ENCODE measurements at places on chromosomes 5 and 9.

GRCh38 chr5:62942384-62942783 is 363.8 kb downstream of the LRRC70 start:
- DNase-seq: no peak

GRCh38 chr9:106575823-106576222 is 287.1 kb upstream of the ZNF462 start:
- DNase-seq: no peak

DNA sequence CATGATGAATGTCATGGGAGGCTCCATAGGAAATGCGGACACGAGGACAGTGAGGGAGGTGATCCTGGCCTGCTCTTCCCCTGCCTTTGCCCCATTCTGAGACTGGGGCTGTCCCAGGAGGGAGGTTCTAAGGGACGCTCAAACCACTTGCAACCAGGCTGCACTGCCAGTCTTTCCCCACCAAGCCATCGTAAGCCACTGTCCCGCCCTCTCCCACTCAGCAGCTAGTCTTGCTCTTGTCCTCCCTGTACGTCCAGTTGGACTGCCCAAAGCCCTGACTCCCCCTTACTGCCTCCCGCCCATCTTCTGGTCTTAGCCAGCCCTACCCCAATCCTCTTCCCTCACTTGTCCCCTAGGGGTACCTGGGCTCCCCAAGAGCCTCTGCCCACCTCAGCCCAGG is 115.7 kb downstream of the FSTL4 start:
- no peak for DNase-seq

GRCh38 chr5:142772446-142773293 is 2.5 kb downstream of the ARHGAP26 start:
- no peak for DNase-seq

GRCh38 chr5:366541-367357 is 45.2 kb downstream of the AHRR start:
- no peak for DNase-seq

DNA sequence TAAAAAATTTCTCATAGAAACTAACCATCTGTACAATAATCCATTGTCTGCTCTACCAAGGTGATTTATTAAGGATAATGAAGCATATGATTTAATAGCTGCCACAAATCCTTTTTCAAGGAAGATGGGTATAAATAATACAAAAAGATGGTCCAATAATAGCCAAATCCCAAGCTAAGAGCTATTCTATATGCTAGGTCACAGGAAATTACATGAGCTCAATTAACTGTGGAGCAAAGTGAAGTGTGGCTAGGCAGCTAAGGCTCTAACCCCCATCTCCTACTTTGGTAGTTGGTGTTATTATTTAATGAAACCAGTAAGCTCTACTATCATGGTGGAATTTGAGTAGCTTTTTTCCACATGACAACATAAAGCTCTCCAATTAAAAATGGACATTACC is 1045.0 kb upstream of the DMAC1 start:
- no peak for DNase-seq

GRCh38 chr5:12985142-12985541 is 959.3 kb downstream of the DNAH5 start:
- DNase-seq: no peak

DNA sequence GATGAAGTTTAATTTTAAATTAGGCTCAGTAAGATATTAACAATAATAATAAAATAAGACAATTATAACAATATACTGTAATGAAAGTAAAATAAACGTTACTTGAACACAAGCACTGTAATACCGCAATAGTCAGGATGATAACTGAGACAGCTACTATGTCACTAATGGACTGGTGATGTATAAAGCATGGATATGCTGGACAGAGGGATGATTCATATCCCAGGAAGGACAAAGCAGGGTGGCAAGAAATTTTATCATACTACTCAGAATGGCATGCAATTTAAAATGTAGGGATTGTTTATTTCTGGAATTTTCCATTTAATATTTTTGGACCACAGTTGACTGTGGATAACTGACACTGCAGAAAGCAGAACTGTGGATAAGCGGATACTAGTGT is 196.9 kb downstream of the VPS13A start:
- no peak for DNase-seq

DNA sequence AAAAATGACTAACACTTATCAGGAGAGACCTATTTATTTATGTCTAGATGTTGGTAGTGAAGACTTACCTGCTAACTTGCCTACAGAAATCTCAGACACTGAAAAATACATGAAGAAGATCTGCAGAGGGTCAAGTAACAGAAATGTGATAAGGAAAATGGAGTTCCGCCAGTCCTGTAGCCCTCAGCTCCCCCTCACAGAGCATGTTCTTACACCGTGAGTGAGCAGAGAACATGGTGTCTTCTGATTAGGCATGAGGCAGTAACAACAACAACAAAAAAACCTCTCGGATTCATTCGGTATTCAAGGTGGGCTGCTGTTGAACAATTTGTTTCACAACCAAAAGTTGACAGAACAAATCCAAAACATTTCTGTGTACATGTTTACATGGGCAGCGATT is 162.0 kb upstream of the SNX2 start:
- no peak for DNase-seq

- DNase-seq: no peak
Observed at GRCh38 chr5:159182691-159183090, 26.7 kb downstream of the RNF145 start.

Data from stimulated activated CD8-positive, alpha-beta memory T cell treated with anti-CD3 and anti-CD28 coated beads, Interleukin-15, amount 100 ng/mL, for 48 hours (primary cell).